ENCODE measurements at places on chromosomes 16 and 17.

GRCh38 chr17:76039121-76039520 is 12.0 kb upstream of the EVPL start:
- no peak for DNase-seq

GRCh38 chr17:80992948-80993624 is 1.4 kb downstream of the CHMP6 start:
- DNase-seq = no peak

- no peak for DNase-seq
Observed at GRCh38 chr16:84786605-84787262, 33.1 kb upstream of the CRISPLD2 start.

DNA sequence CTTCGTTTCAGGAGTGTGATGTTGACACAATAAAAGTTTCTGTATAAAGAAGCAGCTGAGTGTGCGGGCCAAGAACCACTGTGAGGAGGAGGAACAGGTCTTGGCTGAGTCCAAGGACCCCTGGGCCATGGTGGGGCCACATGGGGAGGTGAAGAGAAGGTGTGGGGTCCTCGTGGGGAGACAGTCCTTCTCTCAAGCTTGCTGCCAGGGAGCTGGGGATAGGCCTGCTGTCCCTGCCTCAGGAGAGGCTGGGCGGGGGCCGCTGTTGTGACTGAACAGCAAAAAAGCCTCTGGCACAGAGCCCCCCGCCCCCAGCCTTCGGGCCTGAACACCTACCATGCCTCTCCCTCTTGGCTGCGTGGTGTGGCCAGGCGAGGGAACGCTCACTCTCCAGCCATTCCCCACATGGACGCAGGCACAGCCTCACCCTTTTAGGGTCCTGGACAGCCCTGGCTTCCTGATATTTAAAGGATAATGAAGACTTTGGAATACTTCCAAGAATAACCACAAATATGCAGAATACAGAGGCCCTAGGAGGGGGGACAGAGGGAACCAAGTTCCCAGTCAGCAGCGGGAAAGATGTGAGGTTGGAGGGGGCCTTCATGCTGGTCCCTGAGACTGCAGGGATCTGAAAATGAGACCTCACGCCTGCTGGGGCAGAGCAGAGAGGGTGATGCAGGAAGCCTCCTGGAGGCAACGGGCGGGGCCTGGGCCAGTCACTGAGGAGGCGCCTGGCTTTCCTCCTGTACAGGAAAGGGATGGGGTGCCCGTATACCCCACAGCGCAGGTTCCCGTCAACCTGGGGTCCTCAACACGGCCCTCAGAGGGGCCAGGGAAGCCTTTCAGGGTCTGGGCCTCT is 100.0 kb upstream of the CREBBP start:
- DNase-seq = peak; percentile 38

- peak; percentile 82 for DNase-seq
Observed at GRCh38 chr16:85072947-85073346, 39.3 kb downstream of the CIBAR2 start.

DNA sequence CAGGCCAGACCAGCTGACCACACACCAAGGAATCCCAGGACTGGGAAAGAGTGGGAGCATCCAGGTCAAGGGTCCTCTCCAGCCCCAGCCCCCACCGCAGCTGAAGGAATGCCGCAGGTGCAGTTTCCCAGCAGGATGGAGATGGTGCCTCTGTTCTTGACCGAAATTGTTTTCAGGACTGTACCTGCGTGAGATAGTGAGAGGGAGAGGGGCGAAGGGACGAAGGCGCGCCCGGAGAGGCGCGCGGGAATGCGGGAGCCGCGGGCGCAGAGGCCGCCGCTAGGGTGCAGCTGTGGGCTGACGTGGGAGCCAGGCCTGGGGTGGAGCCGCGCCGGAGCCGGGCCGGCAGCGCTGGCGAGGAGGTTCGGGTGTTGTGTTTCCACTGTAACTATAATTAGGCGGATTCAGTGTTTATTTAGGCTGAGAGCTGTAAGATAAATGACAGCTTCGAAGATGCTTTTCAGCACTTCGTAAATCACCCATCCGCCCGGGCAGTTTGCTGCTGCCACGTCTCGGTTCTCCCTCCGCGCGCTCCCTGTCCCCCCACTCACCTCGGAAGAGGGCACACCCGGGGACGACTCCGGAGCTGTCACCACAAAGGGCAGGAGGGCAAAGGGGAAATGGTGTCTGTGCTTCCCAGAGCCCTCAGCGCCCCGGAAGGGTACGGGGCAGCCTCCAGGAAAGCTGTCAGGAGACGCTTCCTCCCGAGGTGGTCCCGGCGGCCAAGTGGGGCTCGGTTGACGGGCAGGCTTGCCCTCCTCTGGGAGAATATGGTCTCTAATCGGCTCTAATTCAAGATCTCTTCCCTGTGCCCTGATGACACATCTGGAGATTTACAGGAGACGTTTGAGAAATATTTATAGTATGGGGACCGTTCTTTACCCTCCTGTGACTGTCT is 38.2 kb downstream of the HOXB1 start:
- peak; percentile 36 for DNase-seq

DNA sequence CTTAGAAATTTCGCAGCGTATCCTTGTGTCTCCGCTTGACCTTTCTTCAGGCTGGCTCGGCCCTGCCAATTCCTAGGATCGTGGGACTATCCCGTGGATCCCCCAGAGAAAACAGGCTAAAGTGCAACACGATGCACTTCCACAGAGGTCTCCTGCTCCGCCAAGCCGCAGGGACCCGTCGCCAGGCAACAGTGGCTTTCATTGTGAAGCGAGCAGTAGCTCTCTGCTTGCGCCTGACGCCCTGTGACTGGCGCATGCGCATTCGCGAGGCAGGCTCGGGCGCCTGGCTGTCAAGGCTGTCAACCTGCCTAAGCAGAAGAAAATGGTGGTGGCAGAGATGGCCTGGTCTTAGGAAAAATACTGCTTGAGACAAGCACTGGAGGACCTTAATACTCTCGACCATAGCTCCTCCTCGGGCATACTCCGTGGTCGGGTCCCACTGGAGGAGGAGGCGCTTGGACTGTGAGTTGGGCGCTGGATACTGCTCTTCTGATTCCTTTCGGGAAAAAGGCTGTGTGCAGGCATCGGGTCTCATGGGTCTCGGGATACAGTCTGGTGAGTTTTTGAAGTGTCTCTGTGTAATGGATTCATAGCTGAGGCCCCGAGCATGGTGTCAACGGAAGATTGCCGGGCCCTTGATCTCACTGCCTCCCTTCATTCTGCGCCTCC is 2336.1 kb downstream of the TP53TG3F start:
- no peak for DNase-seq

GRCh38 chr17:1765576-1765975 is 3.7 kb downstream of the SERPINF1 start:
- no peak for DNase-seq

DNA sequence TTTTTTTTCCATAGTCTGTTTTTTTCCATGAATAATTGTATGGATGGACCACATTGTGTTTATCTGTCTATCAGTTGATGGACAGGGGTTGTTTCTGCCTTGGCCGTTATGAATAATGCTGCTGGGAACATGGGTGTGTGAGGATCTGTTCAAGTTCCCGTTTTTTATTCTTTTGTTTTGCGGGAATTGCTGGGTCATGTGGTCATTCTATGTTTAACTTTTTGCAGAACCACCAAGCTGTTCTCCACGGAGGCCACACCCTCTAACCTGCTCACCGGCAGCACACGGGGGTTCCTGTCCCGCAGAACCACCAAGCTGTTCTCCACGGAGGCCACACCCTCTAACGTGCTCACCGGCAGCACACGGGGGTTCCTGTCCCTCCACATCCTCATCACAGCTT is 5.9 kb upstream of the MSLN start:
- no peak for DNase-seq

GRCh38 chr16:52526116-52526828 is 20.7 kb downstream of the TOX3 start:
- no peak for DNase-seq

- DNase-seq = no peak
Observed at GRCh38 chr16:48340054-48340453, 45.2 kb downstream of the SIAH1 start.

DNA sequence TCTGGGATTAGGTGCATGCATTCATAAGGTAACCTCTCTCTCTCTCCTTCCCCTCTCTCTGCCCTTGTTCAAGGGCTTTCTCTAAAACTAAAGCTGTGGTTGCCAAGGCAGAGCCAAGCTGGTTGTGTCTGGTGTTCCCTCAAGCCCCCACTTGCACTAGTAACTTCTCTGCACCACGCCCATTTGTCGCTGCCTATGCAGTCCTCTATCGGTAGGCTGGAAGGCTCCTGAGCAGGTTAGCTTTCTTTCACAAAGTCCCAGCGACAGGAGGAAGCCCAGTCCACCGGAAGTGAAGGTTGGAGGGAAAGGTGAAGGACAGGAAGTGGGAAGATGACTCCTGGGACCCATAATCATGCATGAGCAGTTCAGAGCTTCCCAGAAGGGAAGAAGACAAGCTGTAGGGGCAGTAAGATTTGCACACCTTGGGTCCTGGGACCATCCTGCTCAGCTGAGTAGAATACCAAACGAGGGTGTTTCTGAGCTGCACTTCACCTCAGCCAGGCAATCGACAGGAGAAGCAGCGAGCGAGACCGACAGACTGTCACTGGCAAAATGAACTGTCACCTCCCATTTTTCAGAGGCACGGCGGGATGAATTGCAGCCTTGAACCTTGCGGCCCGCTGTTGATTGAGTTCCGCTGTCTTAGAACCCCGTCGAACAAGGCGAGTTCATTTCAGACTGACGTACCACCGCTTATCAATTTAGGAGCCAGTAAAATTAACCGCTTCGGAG is 14.7 kb upstream of the SKAP1 start:
- DNase-seq = no peak

DNA sequence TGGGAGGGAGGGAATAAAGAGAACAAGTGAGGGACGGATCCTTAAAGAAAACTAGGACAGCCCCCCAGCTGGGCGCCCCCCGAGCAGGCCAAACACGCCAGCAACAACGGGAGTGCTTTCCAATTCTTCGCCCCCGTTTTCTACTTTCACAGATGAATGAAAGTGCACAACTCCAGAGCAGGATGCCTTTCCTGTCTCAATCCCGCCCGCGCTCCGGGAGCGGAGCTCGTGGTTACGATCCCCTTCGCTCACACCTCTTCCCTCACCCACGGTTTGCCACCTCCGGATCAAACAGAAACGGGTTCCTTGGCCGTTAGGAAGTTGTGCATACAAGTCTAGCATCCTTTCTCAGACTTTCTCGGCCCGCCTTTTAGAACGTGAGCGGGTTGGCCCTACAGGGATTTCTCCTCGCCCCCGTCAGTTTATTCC is 680 bp downstream of the SKA2 start:
- no peak for DNase-seq

GRCh38 chr16:79409978-79410377 is 190.6 kb downstream of the MAF start:
- no peak for DNase-seq
